ENCODE measurements at places on chromosomes 16 and 17. TPM values are rescaled to one million over a fixed set of nuclear protein-coding genes. Genes with fewer than 3 reads are reported as not detected.

Gene KRTAP2-2
- total RNA-seq = not detected

Gene CTRB2
- not detected for total RNA-seq

Gene RSKR
- 35.5 TPM for total RNA-seq

DNA sequence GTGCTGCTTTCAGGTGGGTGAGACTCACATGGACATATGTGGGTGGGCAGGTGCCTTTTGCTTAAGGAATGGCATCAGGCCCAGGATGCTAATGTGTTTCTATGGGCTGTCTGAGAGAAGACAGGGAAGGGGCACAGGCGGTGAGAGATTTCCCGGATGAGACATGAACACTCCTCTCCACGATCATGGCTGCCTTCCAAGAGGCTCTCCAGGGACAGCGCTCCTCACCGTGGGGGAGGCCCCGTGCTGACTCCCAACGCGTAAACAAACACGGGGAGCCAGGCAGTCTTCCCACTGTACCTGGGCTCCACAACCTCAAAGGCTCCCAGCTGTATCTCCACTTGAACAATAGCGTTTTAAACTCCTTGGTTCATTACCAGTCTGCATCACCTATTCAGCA, 42.8 kb downstream of the CDK5R1 start:
- H3K27ac ChIP-seq = no peak overlapping the region
- DNase-seq = no peak
- peaks cover under 1% of the 10 kb centered on the region for H3K4me1 ChIP-seq
- H3K36me3 ChIP-seq = peaks cover 7% of the 10 kb centered on the region

- H3K36me3 ChIP-seq = peaks cover 6% of the 10 kb centered on the region
- H3K27ac ChIP-seq = no peak overlapping the region
- DNase-seq = no peak
- no peaks in the 10 kb centered on the region for H3K27me3 ChIP-seq
- peaks cover 17% of the 10 kb centered on the region for H3K4me1 ChIP-seq
Measured at GRCh38 chr17:72466199-72466598, 345.4 kb downstream of the SOX9 start.

Gene WNT9B
- total RNA-seq = 0.98 TPM

DNA sequence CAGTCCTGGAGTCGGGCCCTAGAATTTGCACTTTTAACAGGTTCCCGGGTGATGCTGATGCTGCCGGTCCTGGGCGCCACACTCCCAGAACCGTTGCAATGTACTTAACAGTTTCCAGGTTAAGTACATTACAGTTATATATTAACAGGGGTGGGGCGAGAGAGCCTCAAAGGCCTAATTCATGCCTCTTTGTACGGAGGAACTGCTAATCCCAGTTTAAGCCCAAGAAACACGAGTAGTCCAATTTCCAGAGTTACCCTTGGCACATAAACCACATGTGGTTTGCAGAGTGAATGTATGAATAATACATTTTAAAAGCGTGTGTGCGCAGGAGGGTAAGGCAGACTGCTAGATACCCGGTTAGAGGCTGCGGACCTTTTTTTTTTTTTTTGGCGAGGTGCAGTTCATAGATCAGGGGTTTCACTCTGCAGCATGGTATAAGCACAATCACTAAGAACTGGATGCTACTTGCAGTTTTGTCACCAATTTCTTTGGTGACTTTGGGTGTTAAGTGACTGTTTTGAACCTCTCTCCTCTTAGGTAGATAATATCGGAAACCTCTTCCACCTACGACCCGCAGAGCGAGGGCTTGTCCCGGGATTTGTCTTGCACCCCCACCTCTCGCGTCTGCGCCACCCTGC, 713 bp downstream of the COX11 start:
- no peaks in the 10 kb centered on the region for H3K27me3 ChIP-seq
- H3K4me3 ChIP-seq = no peak overlapping the region
- peaks cover 26% of the 10 kb centered on the region for H3K4me1 ChIP-seq
- peaks cover 13% of the 10 kb centered on the region for H3K36me3 ChIP-seq

DNA sequence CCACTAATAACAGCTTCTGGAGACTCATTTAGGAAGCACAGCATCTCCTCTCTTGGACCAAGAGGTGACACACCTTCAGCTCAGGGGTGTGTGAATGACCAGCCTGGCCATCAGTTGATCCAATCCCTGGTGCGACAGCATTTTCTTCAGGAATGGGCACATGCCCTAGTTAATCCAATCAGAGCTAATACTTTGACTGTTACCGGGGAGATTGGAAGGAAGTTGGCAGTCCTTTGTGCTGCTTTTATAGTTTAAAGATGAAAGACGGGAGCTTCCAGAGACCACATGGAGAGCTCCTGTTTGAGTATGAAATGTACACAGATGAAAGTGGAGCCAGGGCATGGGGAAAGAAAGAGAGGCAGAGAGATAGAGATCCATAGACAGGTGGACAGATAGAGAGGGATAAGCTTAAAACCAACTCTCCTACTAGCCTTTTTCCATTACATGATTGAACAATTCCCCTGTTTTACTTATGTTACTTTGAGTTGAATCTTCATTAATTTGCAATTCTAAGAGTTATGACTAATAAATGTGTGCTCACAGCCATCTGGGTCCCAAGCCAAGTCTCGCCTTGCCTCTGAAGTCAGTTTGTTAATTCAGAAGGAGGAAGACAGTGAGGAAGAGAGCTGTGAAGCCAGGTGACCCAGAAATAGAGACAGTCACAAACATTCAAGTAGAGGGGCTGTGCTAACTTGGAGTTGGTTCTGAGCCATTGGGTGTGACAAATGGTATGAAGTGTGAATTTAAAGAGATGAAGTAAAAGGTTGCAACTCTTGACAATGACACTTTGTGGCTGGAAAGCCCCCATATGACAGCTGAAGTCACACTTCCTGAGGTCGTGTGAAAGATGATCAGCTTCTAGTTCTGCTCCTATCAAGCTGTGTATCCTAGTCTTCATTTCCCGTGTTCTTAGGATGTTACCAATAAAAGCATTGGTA, 120.0 kb upstream of the GOT2 start:
- no peak overlapping the region for H3K4me3 ChIP-seq
- H3K36me3 ChIP-seq = no peaks in the 10 kb centered on the region
- no peak for DNase-seq
- peaks cover 10% of the 10 kb centered on the region for H3K4me1 ChIP-seq
- no peak overlapping the region for H3K27ac ChIP-seq
- H3K27me3 ChIP-seq = peaks cover 4% of the 10 kb centered on the region

DNA sequence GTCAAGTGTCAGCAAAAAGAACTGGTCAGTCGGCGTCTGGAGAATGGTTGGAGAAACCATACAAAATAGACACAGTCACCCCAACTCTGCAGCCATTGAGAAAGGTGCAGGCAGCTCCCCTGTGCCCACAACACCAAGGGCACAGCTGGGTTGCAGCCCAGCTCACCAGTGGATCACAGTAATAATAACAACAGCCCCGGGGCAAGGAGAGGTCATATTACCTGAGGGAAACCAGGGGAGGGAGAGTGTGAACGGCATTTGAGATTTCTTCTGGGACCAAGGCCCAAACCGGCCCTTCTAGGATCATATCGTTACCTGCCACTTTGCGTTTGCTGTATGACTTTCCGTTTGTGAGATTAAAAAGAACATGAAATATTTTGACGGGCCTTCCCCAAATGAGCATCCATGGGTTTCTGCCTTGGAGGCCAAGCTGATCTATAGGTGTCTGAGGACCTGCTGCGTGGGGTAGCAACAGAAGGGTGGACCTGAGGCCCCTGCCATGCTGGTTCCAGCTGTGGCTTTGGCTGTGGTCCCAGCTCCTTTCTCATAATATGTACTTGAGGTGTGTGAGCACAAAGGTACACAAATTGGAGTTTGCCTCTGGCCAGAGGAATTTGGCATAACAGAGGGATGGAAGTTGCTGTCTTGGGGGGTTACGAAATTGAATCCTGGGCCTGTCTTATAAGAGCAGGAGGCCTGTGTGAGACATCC, 154.6 kb downstream of the CMIP start:
- peaks cover 10% of the 10 kb centered on the region for H3K4me1 ChIP-seq
- DNase-seq = no peak
- H3K4me3 ChIP-seq = no peak overlapping the region
- peaks cover 2% of the 10 kb centered on the region for H3K36me3 ChIP-seq

GRCh38 chr17:73553311-73553710, 90.9 kb downstream of the SDK2 start:
- no peaks in the 10 kb centered on the region for H3K36me3 ChIP-seq
- no peak overlapping the region for H3K4me3 ChIP-seq
- H3K4me1 ChIP-seq = no peaks in the 10 kb centered on the region
- no peak overlapping the region for H3K27ac ChIP-seq
- DNase-seq = no peak

Data from progenitor cell of endocrine pancreas (in vitro differentiated cells).